G401 (cell line): ENCODE measurements at places on chromosomes 11 and 22.

DNA sequence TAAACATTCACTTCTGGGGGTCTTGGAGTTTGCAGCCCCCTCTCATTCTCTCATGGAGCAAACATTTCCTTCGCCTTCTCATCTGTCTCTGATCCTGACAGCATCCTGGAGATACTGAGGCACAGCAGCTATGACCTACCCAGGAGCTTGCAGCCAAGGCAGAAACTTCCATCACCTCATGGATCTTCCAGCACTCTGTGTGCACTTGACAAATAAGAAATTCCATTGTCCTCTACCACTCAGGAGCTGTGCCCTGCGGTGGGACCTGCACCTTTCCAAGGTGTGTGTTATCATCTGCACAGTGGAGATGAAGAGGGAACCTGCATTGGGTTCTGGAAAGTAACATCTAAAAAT, 49.1 kb downstream of the GGTLC2 start:
- no peak for DNase-seq

GRCh38 chr11:96413408-96413807, 23.6 kb downstream of the JRKL start:
- no peak for DNase-seq

DNA sequence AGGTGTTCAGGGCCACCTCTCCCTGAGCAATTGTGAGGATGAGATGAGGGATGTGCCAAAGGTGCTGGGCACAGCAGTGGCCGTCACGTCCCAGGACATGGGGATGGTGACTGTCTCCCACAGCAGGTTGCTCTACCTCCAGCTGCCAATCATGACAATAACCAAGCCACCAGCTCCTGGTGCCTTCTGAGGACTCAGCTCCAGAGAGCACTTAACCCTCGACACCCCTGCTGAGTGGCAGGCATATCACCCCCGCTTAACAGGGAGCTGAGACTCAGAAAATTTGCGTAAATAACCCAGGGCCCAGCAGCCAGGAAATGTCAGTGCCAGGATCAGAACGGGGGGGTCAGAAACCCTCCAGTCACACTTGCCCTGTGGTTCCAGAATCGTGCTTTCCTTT, 8.4 kb upstream of the PNPLA5 start:
- no peak for DNase-seq

DNA sequence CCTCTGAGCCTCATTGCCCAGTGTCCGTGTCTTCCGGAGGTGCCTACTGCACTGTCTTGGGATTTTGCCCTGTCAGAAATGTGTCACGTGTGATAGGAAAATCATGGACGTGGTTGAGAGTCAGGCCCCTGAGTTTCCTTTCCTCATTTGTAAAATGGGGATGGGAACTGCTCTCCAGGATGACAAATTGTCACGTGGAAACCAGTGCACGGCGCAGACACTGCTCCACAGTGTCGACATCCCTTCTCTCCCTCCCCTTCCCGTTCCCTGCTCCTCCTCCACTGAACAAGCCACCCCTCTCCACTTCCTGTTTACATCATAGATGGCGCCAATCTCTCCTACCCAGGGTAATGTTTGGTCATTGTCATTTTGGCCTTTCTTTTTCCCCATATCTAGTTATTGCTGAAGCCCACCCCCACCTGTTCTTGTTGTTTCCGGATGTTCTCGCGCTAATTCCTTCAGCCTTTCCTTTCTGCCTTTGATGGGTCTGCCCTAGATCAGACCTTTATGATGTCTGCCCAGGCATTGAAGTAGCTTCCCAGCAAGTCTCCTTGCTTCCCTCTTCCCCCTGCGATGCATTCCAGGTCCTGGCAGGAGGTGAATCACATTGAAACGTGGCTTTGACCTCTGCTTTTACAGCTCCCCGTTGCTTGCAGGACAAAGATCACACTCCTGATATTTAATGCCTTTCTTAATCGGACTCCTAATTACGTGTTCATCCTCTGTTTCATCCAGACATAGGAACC, 91.8 kb downstream of the TBC1D22A start:
- no peak for DNase-seq
